ENCODE measurements at places on chromosomes 5 and 9. TPM values are rescaled to one million over a fixed set of nuclear protein-coding genes. Genes with fewer than 3 reads are reported as not detected.

SLC28A3 gene
- total RNA-seq: not detected

SUSD1 gene
- total RNA-seq: 15.3 TPM

SLC25A25 gene
- total RNA-seq: 10.7 TPM

DNA sequence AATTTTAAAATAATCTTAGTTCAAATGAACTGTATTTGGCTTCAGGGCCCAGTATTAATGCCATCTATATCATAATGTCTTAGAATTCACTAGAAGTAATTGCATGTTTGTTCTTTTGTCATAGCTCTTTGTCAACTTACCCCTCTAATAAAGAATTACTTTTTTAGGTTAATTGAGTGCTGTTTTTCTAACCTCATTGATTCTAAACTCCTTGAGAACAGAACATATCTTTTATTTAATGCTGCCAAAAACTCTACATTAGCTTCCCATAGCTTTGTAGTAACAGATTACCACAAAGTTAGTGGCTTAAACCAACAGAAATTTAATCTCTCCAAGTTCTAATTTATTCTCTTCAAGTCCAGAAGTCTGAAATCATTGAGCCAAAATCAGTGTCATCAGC, 242.4 kb downstream of the LURAP1L start:
- no peaks in the 10 kb centered on the region for H3K27me3 ChIP-seq
- H3K4me1 ChIP-seq: no peaks in the 10 kb centered on the region
- H3K36me3 ChIP-seq: no peaks in the 10 kb centered on the region
- H3K27ac ChIP-seq: no peak overlapping the region
- no peak for DNase-seq
- H3K4me3 ChIP-seq: no peak overlapping the region

DNA sequence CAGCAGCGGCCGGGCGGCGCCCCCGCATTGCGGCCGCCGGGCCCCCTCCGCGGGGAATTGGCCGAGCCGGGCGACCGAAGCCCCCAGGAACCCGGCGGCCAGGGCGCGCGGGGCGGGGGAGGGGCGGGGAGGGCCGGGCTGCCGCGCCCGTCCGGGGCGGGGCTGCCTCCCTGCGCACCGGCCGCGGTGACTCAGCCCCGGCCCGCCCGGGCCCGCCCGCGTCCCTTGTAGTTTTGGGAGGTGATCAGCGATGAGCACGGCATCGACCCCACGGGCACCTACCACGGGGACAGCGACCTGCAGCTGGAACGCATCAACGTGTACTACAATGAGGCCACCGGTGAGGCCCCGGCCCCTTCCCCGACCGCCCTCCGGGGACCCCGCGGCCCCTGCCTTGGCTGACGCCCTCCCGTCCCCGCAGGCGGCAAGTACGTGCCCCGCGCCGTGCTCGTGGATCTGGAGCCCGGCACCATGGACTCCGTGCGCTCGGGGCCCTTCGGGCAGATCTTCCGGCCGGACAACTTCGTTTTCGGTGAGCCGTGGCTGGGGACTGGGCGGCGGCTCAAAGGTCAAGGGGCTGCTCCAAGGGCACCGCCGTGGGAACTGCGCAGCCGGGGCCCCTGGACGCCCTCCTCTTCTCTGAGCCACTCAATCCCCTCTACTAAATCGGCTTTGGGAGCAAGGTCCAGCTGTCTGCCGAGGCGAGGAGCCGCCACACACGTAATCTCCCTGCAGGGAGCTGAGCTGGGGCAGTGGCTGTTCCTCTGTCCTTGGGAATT, 592 bp downstream of the TUBB4B start:
- H3K4me3 ChIP-seq: peak overlapping the region; percentile 58
- H3K27ac ChIP-seq: peak overlapping the region; percentile 77

DNA sequence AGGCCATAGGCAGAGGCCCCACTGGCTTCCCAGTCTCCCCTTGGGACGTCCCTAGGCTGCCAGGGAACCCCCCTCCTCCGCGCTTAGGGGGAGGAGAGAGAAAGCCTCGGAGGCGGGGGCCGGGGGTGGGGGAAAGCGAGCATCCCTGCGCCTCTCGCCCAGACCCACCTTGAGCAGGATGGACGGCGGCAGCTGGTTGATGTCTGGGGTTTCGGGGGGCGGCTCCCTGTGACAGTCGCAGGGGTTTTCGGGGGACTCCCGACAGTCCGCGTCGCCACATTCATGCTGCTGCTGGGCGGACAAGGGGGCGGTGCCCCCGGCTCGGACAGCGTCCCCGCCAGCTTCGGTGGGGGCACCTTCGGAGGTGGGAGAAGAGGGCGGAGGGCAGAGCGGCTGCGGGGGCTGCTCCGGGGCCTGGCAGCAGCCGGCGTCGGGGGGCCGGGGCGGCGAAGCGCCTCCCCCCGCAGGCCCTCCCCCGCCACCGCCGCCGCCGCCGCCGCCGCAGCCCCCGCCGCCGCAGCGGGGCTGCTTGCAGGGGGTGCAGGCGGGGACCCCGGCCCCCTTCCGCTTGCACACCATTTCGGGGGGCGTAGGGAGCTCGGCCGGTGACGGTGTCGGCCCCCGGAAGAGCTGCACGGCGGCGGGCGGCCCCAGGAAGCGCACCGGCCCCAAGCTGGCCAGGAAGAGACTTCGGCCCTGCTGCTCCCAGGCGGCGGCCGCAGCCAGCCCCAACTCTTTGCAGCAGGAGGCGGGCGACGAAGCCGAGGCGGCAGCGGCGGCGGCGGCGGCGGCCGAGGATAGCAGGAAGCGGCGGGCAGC, 1.2 kb downstream of the FBXL17 start:
- H3K27me3 ChIP-seq: no peaks in the 10 kb centered on the region
- peaks cover 21% of the 10 kb centered on the region for H3K4me1 ChIP-seq
- no peak for DNase-seq
- H3K27ac ChIP-seq: peak overlapping the region; percentile 72

DNA sequence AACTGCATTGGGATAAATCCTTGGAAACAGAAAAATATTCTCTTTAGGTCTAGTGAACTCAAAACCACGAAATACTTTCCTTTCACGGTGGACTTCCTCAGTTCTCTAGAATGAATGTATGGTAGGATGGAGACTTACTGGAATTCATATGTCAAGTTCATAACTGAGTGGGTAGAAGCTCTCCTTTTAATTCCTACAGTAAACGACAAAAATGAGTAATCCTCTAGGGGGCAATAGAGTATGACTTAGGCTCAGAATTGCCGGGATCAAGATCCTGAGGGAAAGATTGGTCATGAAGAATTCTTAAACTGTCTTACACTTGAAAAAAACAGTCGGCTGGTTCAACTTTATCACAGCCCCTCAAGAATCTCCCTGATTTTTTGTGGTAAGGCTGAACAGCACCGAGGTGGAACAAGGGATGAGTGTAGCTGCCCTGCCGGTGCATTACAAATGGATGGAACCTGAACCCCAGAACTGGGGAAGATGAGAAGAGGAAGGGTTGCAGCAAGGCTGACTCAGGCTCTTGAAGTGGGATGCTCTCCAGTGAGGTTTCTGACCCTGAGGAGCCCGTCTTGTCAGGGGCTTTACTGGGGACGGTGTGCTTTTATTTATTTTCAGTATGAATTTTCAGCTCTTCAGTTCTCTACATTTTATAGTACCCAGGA, 14.0 kb upstream of the LOX start:
- no peaks in the 10 kb centered on the region for H3K36me3 ChIP-seq
- no peak for DNase-seq
- H3K4me3 ChIP-seq: no peak overlapping the region
- H3K4me1 ChIP-seq: no peaks in the 10 kb centered on the region
- H3K27ac ChIP-seq: no peak overlapping the region

GRCh38 chr5:145499483-145499882, 335.7 kb downstream of the PRELID2 start:
- no peaks in the 10 kb centered on the region for H3K4me1 ChIP-seq
- H3K36me3 ChIP-seq: no peaks in the 10 kb centered on the region
- no peak overlapping the region for H3K27ac ChIP-seq
- no peak overlapping the region for H3K4me3 ChIP-seq
- no peak for DNase-seq
- H3K27me3 ChIP-seq: no peaks in the 10 kb centered on the region

DNA sequence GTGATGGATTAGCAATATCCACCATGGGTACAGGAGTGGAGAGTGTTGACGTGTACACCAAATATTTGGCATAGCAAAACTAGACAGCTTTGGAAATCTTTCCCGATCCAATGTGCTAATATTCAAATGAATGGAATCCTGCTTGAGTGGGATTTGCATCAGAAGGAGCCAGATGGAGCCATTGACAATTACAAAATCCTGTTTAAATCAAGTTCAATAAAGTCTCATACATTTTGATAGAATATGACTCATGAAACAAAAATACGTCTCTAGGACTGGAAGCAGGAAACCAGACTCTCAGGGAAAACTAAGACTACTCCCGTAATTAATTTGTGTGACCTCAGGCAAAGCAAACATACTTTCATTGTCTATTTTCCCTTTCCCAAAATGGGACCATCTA, 13.0 kb downstream of the TNC start:
- no peaks in the 10 kb centered on the region for H3K36me3 ChIP-seq
- no peak for DNase-seq
- H3K27ac ChIP-seq: no peak overlapping the region
- H3K4me3 ChIP-seq: no peak overlapping the region
- H3K4me1 ChIP-seq: no peaks in the 10 kb centered on the region

DNA sequence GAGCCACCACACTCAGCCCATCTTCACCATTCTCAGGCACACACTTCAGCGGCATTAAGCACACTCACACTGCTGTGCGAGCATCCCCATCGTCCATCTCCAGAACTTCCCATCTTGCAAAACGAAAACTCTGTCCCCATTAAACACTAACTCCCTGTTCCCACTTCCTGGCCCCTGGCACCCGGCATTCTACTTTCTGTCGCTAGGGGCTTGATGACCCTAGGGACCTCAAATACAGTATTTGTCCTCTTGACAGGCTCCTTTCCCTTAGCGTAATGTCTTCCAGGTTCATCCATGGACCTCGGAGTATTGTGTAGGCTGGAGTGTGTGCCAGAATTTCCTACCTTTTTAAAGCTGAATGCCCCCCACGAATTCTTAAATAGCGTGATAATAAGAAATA, 14.7 kb upstream of the UBAC1 start:
- H3K4me3 ChIP-seq: no peak overlapping the region
- no peak for DNase-seq
- no peaks in the 10 kb centered on the region for H3K36me3 ChIP-seq
- no peaks in the 10 kb centered on the region for H3K4me1 ChIP-seq
- no peak overlapping the region for H3K27ac ChIP-seq

DNA sequence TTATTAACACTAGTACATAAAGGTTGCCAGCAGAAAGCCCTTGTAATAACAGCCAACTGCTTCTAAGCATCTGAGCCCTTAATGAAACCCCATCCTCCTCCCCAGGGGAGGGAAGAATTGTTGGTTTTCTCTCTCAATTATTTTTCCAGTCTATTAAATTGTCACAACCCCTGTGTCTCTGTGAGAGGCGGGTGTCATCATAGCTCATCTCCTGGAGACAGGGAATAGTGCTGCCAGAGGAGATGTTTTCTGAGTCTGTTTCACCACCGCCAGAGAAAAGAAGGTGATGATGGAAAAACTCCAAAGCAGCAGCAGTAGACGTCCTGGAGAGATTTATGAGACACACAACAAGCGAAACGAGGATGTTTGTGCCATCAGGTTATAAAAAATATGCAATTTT, 271.1 kb upstream of the NMUR2 start:
- H3K4me3 ChIP-seq: no peak overlapping the region
- H3K27ac ChIP-seq: no peak overlapping the region
- H3K4me1 ChIP-seq: no peaks in the 10 kb centered on the region

GRCh38 chr5:5372511-5372910, 50.0 kb upstream of the ICE1 start:
- DNase-seq: no peak
- no peaks in the 10 kb centered on the region for H3K4me1 ChIP-seq
- no peaks in the 10 kb centered on the region for H3K36me3 ChIP-seq
- H3K27ac ChIP-seq: no peak overlapping the region
- no peak overlapping the region for H3K4me3 ChIP-seq
- no peaks in the 10 kb centered on the region for H3K27me3 ChIP-seq

DNA sequence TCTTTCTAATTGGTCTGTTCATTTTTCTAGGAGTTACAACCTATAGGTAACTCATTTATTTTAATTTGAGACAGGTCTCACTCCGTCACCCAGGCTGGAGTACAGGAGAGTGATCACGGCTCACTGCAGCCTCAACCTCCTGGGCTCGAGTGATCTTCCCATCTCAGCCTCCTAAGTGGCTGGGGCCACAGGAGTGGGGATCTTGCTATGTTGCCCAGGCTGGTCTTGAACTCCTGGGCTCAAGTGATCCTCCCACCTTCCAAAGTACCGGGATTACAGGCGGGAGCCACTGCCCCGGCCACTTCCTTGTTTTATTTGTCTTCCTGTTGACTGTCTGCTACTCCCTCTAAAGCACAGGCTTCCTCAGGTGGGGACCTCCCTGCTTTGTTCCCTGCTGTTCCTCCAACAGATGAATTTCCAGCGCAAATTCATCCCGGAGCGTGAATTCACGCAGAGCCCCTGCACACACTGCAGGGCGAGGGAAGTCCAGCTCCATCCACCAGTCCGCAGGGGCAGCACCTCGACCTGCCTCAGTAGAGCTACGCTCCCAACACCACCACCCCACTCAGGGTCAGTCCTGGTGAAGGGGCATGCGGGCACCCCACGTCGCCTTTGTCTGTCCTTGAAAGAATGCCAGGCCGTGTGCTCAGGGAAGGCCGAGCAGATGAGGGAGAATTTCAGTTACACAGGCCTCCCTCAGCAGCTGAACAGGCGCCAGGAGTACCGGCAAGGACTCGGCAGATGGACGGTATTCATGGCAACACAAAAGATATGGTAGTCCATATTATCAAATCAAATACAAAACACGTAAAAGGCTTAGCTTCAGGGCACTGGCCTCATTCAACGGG, 6.3 kb downstream of the QSOX2 start:
- no peak for DNase-seq
- H3K36me3 ChIP-seq: no peaks in the 10 kb centered on the region
- H3K27ac ChIP-seq: no peak overlapping the region
- H3K4me1 ChIP-seq: peaks cover 7% of the 10 kb centered on the region

DNA sequence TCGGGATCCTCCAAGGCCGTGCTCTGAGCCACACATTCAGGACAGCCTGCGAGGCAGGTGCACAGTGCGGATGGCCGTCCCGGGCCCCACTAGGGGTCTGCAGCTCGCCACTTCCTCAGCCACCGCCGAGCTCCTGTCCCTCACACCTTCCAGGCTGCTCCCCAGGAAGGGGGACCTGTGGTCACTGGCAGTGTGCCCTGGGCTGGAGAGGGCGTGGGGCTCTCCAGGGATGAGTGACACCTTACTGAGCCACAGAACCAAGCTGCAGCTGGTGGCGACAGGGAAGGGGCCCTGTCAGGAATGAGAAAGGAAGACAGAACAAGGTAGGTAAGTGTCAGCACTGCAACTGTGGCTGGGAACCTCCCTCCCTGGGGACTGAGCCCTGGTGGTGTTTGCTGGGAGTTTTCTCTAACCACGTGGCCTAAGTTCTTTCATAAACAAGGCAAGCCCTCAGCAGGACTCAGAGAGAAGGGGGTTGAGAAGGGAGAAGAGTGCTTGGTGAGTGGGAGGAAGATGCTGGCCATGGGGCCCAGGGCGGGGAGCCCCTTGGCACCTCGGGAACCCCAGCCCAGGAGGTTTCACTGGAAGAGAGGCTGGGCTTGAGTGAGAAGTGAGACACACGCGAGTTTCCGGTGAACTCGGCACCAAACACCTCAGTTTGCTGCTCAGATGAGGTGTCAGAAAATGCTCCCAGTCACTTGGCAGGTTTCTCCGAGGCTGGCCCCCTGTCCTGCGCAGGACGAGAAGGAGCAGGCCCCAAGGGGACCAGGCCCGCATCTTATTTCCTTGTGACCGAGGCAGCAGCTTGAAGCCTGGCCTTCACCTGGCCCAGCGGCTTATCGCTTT, 5.2 kb downstream of the IL13 start:
- no peaks in the 10 kb centered on the region for H3K27me3 ChIP-seq
- no peaks in the 10 kb centered on the region for H3K4me1 ChIP-seq
- H3K4me3 ChIP-seq: no peak overlapping the region
- H3K36me3 ChIP-seq: no peaks in the 10 kb centered on the region

- H3K4me1 ChIP-seq: peaks cover 15% of the 10 kb centered on the region
- H3K27ac ChIP-seq: peak overlapping the region; percentile 68
- no peak overlapping the region for H3K4me3 ChIP-seq
- no peaks in the 10 kb centered on the region for H3K36me3 ChIP-seq
Observed at GRCh38 chr5:15007646-15008045, 136.1 kb upstream of the ANKH start.

Measured in Panc1 (cell line).